ENCODE measurements at places on chromosomes 16 and 17.

DNA sequence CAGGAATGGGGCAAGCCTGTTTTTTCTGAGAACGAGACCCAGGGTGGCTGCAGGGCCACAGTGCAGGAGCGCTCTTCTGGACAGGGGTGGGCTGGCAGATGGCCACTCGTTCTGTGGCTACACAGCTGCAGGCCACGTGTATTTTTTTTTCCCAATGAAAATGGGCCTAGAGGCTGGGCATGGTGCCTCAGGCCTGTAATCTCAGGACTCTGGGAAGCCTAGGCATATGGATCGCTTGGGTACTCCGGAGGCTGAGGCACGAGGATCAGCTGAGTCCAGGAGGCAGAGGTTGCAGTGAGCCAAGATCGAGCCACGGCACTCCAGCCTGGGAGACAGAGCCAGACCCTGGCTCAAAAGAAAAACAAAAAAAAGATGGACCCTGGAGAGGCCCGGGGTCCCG is 6.8 kb downstream of the UNKL start:
- DNase-seq, result no peak

- DNase-seq, result no peak
Measured at GRCh38 chr16:27027971-27028370, 38.8 kb upstream of the C16orf82 start.

- no peak for DNase-seq
Measured at GRCh38 chr17:16934836-16935235, 37.1 kb downstream of the TNFRSF13B start.

GRCh38 chr17:44830359-44831288 is 537 bp upstream of the GJC1 start:
- no peak for DNase-seq

GRCh38 chr16:67384778-67385510 is 8.4 kb downstream of the TPPP3 start:
- no peak for DNase-seq

GRCh38 chr16:64196444-64196843 is 925.4 kb downstream of the CDH11 start:
- DNase-seq, result no peak

- DNase-seq, result no peak
Measured at GRCh38 chr17:1906662-1907101, 76.9 kb downstream of the RPA1 start.

DNA sequence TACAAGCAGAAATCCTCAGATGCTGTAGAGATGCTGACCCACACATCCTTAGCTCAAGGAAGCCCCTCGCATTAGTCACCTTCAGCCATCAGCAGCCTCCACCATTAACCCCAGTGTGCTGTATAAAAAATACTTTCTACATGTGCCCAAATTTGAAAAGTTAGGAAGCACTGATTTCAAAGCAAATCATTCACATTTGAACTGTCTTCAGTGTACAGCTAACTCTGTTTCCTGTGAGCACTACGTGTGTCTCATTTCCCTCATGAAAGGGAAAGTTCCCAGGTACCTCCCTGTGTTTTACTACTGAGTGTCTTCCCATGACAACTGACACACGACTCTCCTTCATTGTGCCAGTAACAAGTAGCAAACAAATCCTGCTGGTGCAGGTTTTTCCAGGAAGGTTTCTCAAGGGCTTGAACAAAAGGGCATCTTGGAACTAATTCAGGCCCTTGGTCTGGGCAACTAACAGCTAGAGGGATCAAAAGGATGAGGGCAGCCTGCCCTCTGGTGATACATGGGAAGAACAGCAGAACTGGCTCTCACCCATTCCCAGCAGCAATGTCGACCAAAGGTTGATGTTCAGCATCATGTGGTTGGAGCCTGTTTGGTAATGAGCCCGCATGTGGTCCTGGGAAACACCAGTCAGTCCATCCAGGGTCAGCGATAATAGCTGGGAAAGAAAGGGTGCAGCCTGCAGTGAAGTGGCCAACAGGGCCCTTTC is 4.0 kb downstream of the SLC35B1 start:
- peak; percentile 66 for DNase-seq

GRCh38 chr16:87586201-87586782 is 16.0 kb upstream of the JPH3 start:
- no peak for DNase-seq

DNA sequence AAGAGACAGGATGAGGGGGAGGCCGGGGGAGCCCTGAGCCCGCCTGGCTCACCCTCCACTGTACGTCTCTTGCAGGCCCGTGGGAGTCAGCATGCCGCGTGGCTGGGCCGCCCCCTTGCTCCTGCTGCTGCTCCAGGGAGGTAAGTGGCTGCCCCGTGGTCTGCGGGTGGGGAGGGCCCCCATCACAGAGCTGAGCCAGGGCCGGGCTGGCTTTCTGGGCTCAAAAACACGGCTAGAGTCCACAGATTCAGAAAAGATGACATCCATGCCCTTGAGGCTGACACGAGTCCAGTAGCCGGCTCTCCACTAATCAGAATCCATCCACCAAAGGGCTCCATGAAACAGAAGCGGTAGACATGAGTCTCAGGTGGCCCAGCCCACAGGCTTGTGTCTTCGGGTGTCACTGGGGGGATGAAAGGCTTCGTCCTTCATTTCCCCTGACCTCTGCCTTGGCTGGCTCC is 28.0 kb downstream of the IL21R start:
- no peak for DNase-seq

- no peak for DNase-seq
Measured at GRCh38 chr17:27498615-27499309, 42.5 kb downstream of the KSR1 start.

DNA sequence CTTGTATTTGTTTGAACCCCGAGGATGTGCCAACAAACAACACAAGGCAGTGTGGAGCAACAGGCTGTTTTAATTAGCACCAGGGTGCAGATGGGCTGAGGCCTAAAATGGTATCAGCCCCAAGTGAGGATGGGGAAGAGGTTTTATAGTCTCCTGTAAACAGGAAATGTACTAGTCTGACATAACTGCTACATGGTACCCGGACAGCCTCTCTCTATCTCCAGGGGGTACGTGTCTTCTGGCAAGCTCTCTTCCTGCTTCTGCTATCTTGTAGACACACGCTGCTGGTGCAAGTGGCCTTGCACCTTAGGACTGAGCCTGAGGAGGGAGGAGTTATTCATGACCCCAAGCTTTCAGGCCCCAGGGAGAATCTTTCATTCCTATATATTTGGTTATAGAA is 2451.0 kb downstream of the TP53TG3F start:
- no peak for DNase-seq

DNA sequence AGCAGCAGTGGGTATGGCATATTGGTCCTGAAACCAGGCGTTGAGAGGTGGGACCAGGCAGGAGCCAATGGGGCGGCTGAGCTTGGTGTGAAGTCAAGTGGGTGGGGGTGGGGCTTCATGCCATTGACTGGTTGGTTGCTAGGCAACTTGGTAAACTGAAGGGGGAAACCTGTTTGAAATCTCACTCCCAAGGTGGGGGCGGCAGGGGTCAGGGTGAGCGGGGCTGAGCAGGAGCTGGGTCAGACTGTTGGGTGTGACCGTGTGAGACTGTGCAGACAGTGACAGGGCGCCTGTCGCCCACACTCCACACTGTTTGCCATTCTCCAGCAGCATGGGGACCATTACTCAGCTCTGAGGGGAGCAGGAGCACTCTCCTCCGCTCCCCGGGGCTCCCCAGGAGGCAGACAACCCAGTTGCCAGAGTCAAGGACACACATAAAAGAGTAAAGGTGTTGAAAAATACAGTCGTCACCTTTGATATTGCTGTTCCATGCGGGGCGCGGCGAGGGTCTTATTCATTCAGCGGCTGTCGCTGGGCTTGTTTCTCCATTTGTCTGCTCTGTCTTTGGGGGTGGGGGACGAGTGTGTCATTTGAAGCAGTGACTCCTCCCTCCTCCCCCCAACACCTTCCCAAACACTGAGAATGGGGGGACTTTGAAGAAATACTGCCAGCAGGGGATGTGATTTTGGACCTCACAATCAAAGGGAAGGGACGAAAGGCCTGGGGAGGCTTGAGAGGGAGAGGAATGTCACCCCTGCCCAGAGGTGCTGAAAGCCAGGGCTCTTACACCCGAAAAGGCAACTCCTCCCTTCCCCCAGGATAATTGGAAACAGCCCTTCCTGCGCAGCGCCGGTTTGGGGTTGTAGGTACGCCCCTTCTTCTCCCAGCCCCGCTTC is 1.2 kb upstream of the EFNB3 start:
- peak; percentile 34 for DNase-seq

DNA sequence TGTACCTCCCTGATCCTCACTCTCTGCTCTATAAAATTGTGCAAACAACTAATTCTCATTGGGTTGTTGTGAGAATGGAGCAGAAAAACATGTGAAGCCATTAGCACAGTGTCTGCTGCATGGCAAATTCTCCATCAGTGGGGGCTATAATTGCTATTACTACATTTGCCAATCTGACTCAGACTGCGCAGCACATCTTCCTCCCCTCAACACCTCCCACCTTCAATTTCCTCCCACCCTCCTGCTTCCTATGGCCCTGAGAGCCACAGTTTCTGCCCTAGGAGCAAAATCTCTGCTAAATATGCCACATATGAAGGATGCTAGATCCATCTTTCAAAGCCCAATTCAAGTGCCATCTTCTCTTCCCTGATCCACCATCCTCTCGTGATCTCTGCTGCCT is 37.0 kb downstream of the ABCC12 start:
- no peak for DNase-seq

- no peak for DNase-seq
Measured at GRCh38 chr17:11925262-11926021, 71.8 kb downstream of the ZNF18 start.

- DNase-seq, result no peak
Measured at GRCh38 chr17:10603931-10604330, 53.2 kb downstream of the MYH3 start.

DNA sequence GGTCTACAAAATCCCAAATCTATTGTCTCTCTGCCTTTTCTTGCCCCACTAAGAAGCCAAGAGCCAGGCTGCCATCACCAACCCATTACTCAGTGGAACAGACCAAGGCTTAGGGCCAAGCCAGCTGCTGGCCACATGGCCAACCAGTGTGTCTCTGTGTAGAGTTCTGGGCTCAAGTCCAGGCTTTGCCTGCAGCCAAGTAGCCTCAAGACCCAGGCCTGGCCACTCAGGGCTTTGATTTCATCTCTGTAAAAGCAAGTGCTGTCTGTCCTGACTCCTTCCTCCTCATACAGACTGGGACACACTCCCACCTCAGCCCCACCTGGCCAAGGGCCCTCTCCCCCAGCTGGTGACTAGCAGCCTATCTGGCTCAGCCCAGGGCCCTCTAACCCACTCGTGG is 14.6 kb downstream of the SREBF1 start:
- no peak for DNase-seq

- DNase-seq, result no peak
Measured at GRCh38 chr16:84844559-84845495, 25.0 kb downstream of the CRISPLD2 start.

GRCh38 chr17:39772415-39772814 is 34.7 kb downstream of the GRB7 start:
- no peak for DNase-seq

DNA sequence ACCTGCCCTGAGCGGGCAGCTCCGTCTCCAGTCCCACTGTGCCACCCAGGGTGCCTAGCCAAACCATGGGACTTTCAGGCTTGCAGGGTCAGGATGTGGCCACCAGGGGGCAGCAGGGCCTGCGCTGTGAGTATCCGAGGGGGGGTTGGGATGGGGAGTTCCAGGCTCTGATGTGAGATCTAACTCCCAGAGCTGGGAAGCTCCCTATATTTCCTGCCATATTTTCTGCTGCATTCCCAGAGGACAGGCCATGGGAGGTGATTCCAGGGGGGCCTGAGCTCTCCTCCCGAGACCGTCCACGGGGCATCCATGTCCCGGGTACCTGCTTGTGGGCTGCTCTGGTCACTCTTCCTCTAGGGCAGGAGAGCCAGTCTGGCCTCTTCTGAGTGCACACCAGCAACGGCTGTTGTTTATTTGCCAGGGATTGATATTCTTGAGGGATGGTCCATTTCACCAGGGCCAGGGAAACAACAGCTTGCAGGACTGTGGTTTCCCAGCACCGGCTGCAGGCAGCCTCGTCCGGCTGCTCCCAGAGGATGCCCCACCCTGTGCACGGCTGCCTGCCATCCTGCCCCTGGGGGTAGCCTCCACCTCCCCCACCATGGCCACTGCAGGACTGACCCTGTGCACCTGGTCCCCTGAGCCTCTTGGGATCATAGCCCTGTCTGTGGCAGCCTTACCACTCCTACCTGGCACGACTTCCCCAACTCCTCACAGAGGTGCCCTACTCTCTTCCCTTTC is 1.2 kb downstream of the GPR142 start:
- DNase-seq, result peak; percentile 81

DNA sequence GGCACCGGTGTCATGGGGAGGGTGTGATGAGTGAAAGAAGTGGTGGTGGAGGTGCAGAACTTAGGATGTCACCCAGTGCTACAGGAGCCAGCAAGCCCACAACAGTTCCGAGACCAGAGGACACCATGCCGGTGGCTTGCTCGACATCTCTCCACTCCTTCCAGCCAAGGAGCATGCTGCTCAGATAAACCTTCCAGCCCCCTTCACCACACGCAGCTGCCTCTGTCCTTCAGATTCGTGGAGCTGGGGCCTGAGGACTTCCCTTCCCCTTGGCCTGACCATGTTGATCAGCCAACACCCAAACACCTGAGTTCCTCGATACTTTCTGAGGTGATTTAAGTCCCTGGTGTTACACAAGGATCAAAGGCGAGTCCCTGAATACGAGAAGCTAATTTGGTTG is 188.8 kb upstream of the FOXF1 start:
- no peak for DNase-seq

DNA sequence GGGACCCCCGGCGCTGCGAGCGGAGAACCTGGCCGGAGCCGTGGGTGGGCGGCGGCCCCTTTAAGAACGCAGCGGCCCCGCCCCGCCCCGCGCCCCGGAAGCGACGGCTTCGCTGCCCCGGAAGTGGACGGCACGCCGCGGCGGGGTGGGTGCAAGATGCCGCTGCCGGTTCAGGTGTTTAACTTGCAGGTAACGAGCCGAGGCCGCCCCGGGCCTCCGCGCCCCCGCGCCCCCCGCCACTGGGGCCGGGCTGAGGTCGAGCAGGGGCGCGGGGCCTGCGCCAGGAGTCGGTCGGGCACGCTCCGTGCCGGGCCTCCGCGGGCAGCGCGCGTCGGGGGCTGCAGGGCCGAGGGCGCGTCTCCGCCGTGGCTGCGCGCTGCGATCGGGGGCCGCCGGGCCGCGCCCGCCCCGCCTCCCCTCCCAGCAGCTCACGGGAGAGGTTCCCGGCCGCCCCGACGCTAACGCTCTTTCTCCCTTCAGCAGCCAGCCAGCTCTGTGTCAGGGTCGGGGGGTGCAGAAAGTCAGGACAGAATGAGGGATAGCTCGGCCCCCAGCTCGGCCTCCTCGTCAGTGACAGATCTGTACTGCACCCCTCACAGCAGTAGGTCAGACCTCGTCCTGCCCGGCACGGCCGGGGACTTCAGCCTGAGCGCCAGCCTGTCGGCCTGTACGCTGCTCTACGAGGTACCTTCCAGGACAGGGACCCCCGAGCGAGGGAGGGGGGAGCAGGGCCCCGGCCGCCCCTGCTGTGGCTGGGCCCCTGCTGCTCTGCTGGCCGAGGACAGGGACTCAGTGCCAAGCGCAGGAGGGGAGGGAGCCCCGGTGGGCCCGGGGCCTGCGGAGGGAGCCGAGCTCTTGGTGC is at the start of the genes GPS1 and RFNG:
Gene GPS1, plus strand, starts transcription at position 123 of the 862 bp plus-strand sequence. Its CDS starts 34 bp downstream, at position 157.
Gene RFNG, minus strand, starts transcription at position 36 of the 862 bp plus-strand sequence. CDS start 45 bp downstream, outside the sequence.
- peak; percentile 56 for DNase-seq

GRCh38 chr16:11202260-11203091 is 53.5 kb downstream of the SOCS1 start:
- no peak for DNase-seq

Data from HT-29 (cell line).